ENCODE measurements at places on chromosomes 1 and 21.

- DNase-seq: no peak
Measured at GRCh38 chr21:31929548-31929947, 56.7 kb downstream of the HUNK start.

- no peak for DNase-seq
Measured at GRCh38 chr1:30774550-30775432, 17.2 kb upstream of the LAPTM5 start.

DNA sequence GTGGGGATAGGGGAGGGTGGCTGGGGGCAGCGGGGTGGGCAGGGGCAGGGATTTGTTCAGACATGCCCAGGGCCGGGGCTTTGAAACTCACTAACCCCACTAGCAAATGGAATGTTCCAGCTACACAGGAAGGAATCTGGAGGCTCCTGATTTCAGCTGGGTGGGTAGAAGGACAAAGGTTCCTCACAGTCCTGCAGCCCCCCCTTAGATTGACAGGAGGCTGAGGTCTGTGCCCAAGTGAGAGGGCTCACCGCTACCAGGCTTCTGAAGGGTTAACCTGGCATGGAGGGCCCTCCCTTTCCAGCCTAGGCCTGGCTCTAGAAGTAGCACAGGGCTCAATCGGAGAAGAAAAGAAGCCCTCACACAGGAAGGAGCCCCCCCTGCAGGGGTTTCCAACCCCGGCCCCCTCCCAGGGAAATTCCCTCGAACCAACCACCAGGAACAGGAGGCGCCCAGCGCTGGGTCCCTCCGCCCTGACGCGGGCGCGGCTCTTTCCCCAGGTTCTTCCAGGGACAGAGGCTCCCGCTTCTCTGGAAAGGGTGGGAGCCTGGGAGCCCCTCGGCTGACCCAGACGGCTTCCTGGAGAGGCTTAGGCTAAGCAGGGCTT is 3.3 kb downstream of the EPHA2 start:
- no peak for DNase-seq

DNA sequence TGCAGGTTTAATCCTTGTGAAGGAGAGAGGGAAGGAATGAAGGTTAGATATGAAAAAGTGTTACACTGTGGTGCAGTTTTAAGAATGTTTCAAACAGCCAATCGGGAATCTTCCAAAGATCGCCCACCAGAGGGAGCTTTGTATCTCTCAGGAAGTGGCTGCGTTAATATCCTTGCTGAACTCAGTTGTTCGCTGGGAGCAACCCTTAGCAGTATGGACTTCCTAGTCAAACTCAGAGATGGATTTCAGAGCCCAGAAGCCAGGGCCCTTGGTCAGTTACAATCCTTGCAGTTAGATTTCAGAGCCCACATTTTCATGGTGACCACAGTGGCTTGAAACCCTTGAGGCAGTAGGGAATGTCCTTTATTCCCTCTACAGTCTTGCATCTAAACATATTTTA is 136.2 kb downstream of the NTNG1 start:
- no peak for DNase-seq

DNA sequence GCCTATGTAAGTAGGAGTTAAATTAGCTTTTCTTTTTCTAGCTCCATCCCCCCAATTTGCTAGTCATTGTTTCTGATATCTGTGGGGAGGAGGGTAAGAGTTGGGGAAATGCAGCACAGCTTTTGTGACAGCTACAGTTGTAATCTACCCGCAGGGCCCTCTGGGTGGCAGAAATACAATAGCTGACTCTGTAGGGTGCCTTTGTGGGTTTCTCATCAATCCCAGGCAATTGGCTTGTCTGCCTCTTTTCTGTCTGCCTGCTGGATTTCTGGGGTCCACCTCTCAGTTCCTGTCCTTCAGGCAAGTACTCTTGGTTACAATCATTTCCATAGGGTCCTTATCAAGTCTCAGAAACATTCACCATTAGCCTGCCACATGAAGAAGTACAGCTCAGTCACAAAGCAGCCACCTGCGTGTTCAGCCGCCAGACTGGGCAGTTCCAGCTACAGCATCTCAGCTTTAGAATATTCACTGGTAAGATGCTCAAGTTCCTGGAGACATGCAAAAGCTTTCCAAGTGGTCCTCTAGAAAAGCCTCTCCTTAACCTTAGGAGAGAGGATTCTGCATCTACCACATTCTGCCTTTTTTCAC is 19.2 kb upstream of the SLC44A5 start:
- DNase-seq: no peak

DNA sequence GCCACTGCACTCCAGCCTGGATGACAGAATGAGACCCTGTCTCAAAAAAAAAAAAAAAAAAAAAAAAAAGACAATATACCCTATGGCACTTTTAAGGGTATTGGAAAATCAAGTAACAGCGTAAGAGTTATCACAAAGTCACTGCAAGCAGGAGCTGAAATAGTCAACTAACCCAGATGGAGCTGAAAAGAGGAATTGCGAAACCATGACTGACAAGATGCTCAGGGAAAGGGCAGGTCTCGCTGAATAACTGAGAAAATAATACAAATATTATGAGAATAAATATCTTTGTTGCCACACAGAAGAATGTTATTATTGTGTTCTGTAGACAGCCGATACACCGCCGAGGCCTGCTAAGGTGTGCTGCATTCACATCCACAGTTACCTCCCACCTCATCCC is 17.8 kb downstream of the HLCS start:
- DNase-seq: no peak

GRCh38 chr1:111217183-111217910 is 10.2 kb upstream of the CHI3L2 start:
- DNase-seq: no peak

GRCh38 chr1:160658814-160659193 is 12.0 kb upstream of the SLAMF1 start:
- no peak for DNase-seq

GRCh38 chr21:34688145-34688544 is 19.4 kb downstream of the CLIC6 start:
- DNase-seq: peak; percentile 69
